ENCODE measurements at places on chromosomes 11 and 22.
A peak's percentile ranks its signal among the peaks of the same experiment; 100 is the strongest.

DNA sequence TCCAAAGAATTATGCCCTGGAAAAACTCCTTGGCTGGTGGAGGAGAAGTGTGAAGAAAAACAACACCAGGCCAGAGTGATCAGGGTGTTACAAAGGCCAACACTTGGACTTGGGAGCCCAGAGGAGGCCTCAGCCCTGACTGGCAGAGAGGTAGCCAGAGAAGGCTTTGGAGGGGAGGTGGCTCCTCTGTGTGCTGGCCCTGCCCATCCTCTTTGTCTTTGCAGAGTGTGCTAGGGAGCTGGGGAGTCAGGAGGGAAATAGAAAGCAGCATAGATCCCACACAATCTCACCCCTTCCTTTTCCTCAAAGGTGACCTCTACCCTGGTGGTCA, 12.0 kb upstream of the P2RY6 start:
- DNase-seq: no peak

DNA sequence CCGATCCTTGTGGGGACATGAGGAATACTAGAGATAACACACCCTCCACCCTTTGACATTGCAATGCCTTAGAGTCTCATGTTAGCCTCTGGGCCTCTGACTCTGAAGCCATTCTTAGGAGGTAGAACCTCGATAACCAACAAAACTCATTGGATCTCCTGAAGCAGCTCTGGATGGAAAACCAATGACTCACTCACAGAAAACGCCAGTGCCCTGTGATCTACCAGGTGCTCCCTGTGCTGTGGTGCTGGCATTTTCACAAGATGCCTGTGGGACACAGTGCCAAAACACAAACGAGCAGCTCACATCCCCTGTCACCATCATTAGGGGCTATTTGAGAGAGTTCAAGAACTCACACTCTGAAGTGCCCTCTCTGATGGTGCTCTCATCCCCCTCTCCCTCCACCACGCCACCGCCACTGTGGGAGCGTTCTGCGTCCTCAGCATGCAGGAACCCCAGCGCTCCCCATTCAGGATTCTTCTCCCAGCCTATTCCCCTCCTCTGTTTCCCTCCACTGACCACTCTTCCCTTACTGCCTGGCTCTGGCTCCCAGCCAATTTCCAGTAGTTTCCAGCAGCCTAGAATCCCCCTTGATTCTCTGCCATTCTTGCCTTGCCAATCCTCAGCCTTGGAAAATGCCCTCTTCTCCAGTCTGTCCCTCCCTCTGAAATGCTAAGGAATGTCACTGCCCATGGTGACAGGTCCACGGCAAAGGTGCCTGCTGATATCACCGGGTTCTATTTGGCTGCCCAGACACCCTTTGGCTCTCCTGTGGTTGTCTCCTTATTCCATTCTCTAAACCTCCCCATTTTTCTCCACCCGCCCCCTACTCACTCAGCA, 4.7 kb upstream of the POLD4 start:
- DNase-seq: no peak

- no peak for DNase-seq
Observed at GRCh38 chr11:113833151-113833550, 42.2 kb downstream of the USP28 start.

- DNase-seq: no peak
Observed at GRCh38 chr11:118060869-118061268, 16.0 kb upstream of the TMPRSS4 start.

- DNase-seq: no peak
Observed at GRCh38 chr11:11502263-11502861, 119.4 kb downstream of the GALNT18 start.

DNA sequence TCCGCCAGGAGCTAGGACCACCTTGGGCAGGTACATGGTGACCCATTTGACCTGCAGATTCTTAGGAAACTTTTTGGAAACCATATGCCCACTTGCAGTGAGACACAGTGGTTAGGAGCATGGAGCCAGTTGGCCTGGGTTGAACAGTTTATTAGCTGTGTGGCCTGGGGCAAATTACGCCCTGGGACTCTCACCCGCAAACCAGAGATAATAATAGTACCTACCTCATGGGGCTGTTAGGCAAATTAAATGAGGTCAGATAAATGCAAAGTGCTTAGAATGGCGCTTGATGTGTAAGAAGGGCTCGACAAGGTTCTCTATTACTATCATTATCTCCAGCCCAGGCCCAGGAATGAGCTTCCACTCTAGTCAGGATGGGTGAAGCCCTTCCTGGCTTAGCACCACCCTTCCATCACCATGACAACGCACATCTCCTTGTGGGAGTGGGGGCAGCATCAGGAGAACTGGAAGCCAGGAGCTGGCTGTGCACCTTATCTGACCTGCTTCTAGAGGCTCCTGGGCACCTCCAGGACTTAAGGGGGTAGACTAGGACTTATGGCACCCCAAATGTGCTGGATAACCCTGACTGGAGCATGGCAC, 5.1 kb downstream of the SYT12 start:
- no peak for DNase-seq

GRCh38 chr11:77505956-77506355, 32.1 kb upstream of the PAK1 start:
- no peak for DNase-seq

- DNase-seq: peak; percentile 60
Observed at GRCh38 chr11:72683782-72684200, 9.6 kb upstream of the PDE2A start.

DNA sequence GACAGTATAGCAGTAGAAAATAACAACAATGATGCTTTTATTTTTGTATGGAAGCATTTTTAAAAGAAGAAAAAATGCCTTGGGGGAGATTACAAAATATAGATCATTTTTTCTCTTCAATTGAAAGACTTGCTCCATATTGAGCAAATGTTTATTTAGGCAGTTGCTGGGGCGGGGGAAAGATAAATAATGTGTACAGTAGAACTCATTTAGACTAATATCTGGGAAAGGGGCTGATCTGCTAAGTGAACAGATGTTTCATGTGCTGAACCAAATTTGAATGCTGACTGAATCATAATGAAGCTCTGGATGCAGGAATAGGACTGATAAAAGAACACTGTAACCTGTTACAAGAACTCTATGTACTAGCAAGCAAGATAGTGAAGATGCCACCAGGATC, 457.1 kb upstream of the TENM4 start:
- no peak for DNase-seq

- DNase-seq: no peak
Observed at GRCh38 chr11:93559681-93560080, 16.5 kb upstream of the SMCO4 start.

- DNase-seq: no peak
Observed at GRCh38 chr11:94885133-94885532, 88.2 kb downstream of the CWC15 start.

DNA sequence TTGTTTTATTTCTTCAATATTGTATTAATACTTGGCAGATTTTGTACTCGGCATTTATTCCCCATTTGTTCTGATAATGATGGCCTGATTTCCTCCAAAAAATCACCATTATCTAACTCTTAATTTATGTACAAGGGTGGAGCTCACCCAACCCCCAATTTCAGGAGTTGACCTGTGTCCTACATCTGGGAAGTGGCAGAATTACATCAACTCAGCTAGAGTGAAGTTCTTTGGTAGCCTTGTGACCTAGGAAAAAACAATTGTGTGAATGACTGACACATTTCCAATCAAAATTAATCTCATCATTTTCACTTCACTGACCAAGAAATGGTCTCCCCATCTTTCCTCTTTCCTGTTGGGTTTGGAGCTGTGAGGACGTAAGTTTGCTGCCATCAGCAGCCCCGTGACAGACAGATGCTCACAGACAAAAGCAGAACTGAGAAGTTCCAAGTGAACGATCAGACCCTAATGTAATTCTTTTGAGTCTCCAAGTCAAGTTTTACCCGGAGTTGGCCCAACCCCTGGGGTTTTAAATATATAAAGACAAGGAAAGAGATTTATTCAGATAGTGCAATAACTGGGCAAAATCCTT, 16.6 kb upstream of the MS4A6E start:
- DNase-seq: peak; percentile 35

GRCh38 chr11:121522043-121522941, 69.5 kb upstream of the SORL1-AS1 start:
- DNase-seq: no peak

DNA sequence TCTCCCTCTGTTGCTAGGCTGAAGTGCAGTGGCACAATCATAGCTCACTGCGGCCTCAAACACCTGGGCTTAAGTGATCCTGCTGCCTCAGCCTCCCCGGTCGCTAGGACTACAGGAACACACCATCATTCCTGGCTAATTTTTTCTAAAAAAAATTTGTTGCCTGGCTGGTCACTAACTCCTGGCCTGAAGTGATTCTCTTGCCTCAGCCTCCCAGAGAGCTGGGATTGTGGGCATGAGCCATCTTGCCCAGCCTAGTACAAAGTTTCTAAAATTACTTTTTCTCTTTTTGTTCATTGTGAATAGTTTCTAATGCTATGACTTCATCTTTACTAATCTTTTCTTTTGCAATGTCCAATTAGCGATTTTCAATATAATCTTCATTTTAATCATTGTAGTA, 12.5 kb downstream of the RBM7 start:
- no peak for DNase-seq

DNA sequence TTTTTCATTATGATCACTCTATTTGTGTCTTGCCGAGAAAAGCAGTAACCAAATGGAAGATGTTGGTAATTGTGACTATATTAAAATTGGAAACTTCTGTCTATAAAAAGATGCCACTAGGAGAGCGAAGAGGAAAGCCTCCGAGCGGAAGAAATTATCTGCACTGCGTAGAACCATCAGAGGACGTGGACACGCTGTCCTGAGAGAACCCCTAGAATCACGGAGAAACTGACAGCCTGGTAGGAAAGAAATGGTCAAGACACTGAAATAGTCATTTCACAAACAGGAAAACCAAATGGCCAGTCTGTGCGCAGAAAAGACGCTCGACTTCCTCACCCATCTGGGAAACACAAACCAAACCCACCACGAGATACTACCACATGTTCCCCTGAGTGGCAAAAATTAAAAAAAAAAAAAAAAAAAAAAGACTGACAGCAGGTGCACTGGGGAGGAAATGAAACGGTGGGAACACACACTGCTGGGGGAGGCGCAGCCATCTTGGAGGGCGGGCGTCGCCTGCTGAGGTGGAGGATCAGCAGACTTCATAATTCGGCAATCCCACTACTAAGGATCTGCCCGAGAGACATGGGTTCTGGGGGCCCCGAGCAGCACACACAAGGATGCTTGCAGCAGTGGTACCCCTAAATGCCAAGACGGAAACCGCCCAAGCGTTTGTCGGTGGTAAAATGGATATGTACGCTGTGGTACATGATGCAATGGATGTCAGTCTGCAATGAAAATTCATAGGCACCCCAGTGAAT, 21.3 kb downstream of the IFITM10 start:
- DNase-seq: no peak

- no peak for DNase-seq
Observed at GRCh38 chr11:78350091-78350645, 67.5 kb downstream of the GAB2 start.

DNA sequence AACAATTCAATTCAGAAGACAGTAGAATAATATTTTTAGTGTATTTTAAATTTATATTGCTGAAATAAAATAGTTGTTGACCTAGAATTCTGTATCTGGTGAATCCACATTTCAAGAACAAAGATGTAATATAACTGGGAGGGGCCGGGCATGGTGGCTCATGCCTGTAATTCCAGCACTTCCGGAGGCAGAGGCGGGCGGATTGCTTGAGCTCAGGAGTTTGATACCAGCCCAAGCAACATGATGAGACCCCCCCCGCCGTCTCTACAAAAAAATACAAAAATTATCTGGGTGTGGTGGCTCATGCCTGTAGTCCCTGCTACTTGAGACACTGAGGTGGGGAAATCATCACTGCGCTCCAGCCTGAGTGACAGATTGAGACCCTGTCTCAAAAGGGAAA, 72.6 kb downstream of the CD82 start:
- DNase-seq: no peak

DNA sequence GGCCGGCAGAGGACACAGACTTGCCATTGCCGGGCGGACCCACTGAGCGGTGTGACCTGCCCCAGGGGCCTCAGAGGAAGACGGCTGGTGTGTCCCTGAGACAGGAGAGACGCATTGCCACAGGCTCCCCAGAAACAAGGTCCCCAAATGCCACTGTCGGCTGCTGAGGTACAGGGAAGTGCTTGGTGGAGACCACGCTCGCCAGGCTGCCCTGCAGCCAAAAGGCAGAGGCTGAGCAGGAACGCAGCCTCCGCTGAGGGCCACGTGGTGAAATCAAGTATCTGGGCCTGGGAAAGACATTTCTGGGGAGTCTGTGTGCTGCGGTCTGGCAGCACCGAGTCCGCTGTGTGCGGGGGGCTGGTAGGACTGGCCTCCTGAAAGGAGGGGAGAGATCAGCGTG, 794.9 kb downstream of the BRD1 start:
- DNase-seq: no peak

DNA sequence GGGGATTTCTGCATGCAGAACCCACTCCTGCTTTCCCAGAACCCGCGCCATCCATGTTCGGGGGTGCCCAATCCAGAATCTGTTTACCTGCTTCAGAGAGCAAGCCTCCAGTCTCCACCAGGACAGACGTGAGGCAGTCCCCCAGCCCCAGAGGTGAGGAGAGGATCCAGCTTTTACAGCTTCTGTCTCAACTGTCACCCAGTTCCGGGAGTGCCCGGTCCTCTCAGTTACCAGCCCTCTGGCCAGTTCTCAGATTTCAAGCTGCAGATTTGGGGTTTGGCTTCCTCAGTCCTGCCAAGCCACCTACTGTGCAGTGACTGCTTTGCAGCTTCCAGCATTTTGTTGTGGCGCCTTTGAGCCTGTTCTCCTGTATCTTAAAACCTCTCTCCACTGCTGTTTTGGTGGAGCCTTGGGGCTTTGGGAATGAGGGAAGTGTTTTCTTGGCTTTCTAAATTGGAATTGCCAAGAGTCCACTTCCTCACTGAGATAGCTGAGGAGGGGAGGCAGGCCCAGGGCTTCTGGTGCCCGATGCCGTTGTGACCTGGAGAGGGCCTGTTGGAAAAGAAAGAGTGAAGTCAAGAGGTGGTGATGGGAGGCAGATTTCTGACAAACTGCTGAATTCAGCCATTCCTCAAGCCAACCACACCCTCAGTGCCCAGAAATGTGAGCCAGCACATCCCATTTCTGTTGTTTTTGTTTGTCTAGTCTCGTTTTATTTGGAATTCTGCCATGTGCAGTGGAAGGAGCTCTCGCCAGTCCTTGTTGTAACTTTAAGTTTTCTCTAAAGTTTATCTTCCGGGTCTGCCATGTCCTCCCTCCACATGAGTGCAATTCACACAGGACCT, 513.4 kb downstream of the TBC1D22A start:
- DNase-seq: no peak

GRCh38 chr11:115439385-115439784, 64.8 kb downstream of the CADM1 start:
- DNase-seq: no peak

Data from CD4-positive, alpha-beta T cell (primary cell).